SJSA1 (cell line): ENCODE measurements at places on chromosomes 2 and 18.

GRCh38 chr2:5076599-5076998, 615.6 kb upstream of the SOX11 start:
- no peak for DNase-seq
- H3K4me3 ChIP-seq = no peak overlapping the region
- H3K36me3 ChIP-seq = no peaks in the 10 kb centered on the region
- no peaks in the 10 kb centered on the region for H3K4me1 ChIP-seq

DNA sequence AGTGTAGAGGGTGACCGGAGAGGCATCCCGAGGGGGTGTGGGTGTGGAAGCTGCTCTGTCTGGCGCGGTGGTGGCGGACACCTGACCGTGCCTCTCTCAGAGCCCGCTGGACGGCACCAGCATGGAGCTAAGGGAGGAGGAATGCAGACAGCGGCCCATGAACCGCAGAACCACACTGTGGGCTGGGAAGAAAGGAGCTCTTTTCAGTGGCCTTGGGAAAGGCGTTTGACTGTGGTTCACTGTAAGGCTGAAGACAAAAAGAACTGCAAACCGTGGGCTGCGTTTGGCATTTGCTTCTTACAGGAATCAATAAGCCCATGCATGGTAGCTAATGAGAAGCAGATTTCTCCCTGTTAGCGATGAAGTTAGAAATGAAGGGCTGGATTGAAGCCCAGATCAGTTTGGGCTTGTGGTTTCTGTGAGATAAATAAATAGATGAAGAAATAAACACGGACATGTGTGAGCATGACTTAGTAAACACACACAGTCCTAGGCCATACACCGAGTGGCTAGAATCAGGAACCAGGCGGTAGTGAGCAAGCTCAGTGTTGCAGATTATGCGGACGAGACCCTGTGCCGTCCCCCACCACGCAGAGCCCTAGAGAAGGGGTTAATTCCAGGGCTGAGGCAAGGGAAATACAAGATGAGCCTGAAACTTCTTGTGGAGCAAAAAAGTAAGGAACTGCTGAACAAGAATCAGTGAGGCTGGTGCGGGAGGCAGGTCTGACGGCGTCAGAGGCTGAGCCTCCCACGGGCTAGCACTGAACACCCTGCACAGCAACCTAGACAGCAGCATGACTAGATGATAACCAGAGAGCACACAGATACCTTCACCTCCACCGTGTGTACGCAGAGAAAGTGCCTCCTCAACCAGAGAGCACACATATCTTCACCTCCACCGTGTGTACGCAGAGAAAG, 29.3 kb upstream of the NFATC1 start:
- DNase-seq = peak; percentile 89
- no peaks in the 10 kb centered on the region for H3K27me3 ChIP-seq
- no peak overlapping the region for H3K27ac ChIP-seq
- peaks cover 24% of the 10 kb centered on the region for H3K4me1 ChIP-seq

DNA sequence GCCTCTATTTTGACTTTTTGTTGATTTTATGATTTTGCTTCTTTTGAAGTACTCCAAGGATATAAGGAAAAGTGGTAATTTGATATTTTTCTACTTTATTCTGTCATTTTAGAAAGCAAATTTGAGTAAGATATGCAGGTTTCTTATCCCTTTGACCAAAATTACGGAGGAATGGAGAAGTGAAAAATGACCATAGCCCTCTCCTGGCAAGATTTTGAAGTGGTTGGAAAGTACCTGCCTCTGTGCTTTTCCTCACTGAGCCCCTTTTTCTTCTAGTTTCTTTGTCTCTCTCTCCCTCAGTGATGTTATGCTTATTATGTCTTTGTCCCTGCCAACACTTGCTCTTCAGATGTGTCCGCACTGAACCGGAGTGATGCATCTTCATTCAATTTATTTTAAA, 898.1 kb downstream of the EPHA4 start:
- no peaks in the 10 kb centered on the region; the same call in 1 of the 2 replicates for H3K27me3 ChIP-seq
- H3K27ac ChIP-seq = no peak overlapping the region
- H3K4me1 ChIP-seq = no peaks in the 10 kb centered on the region
- H3K36me3 ChIP-seq = no peaks in the 10 kb centered on the region

DNA sequence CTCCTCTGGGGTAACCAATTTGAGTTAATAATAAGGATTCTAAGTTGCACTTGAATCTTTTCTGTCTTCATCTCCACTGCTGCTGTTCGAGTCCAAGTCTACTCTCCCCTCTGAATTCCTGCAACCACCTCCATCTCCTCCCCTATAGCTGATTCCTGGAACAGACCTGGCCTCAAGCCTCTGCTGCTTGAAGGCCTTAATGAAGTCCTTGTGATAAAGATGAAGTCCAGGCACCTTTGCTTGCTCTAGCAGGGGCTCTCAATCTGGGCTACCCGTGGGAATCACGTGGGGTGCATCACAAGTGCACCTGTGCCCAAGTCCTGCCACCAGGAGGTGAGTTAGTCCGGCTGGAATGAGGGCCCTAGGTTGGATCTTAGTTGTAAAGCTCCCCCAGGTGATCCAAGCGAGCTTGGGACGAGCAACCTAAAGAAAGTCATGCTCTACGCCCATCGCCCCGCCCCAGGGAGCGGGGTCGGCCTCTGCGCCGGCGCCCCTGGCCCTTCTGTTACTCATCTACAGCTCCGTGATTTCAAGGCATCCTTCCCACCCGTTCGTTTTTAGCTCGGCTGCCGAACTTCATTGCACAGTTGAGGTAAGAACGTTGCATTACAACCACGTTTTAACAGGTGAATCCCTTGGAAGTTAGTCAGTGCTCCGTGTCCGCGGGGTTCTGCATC, 905 bp upstream of the IAH1 start:
- H3K4me1 ChIP-seq = peaks cover 17% of the 10 kb centered on the region
- no peak overlapping the region for H3K27ac ChIP-seq
- no peak for DNase-seq
- H3K4me3 ChIP-seq = peak overlapping the region; percentile 87; the same call in 1 of the 2 replicates
- H3K36me3 ChIP-seq = peaks cover 73% of the 10 kb centered on the region

GRCh38 chr2:94985636-94986035, 39.9 kb upstream of the MAL start:
- H3K4me1 ChIP-seq = no peaks in the 10 kb centered on the region
- H3K27ac ChIP-seq = no peak overlapping the region
- no peak for DNase-seq
- no peaks in the 10 kb centered on the region for H3K36me3 ChIP-seq
- no peaks in the 10 kb centered on the region; the same call in 1 of the 2 replicates for H3K27me3 ChIP-seq
- H3K4me3 ChIP-seq = no peak overlapping the region

DNA sequence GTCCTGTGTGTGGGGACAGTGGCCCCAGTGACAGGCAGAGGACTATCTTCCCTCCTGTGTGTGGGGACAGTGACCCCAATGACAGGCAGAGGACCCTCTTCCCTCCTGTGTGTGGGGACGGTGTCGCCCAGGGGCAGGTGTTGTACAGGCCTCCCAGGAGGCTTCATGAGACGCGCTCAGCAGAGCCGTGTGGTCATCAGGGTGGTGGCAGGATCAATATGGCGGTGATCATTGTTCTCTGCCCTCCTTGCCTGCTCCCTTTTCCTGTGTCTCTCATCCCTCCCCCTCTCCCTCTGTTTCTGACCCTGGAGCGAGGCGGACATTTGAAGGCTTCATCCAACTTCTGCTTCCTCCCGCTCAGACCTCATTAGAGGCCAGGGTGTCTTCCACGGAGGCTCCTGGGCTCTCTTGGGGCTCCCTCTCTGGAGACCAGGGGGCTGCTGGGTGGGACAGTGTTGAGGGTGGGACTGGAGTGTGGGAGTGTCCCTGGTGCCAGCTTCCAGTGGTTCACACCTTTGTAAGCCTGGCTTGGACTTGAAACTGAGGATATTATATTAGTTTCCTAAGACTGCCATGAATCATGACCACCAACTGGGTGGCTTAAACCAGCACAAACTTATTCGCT, 59.5 kb downstream of the ACKR3 start:
- no peak overlapping the region for H3K4me3 ChIP-seq
- no peaks in the 10 kb centered on the region for H3K27me3 ChIP-seq
- H3K36me3 ChIP-seq = no peaks in the 10 kb centered on the region
- no peaks in the 10 kb centered on the region for H3K4me1 ChIP-seq

GRCh38 chr18:6650127-6650507, 79.4 kb upstream of the ARHGAP28 start:
- no peak for DNase-seq
- H3K4me3 ChIP-seq = no peak overlapping the region
- H3K4me1 ChIP-seq = no peaks in the 10 kb centered on the region
- no peaks in the 10 kb centered on the region for H3K27me3 ChIP-seq
- no peaks in the 10 kb centered on the region for H3K36me3 ChIP-seq
- no peak overlapping the region for H3K27ac ChIP-seq

- H3K36me3 ChIP-seq = no peaks in the 10 kb centered on the region
- H3K4me3 ChIP-seq = no peak overlapping the region
These were observed 160.1 kb upstream of the CBLN2 start for GRCh38 chr18:72704202-72704601.

DNA sequence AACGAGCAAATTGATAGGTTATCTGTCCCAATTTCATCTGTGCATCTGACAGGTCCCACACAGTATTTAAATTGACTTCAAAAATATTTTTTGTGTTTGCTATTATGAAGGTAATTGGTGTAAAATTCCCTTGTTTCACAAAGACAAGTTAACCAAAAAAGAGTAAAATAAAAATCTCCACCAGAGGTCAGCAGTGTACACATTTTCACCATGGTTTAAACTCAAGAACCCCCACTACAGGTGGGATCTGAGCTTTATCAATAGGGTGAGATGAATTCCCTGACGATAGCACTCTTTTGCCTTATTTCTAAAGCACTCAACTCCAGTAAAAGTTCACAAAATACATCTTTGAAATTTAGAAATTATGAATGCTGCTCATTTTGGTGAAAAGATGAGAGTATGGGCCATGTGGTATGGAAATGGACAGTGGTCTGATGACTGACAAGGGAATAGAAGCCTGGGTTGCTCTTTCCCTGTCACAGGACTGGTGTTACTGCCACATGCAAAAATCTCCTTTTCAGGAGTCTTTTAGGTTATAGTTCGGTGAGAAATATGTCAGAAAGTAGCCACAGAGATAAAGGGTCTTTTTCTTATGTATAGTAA, 68.0 kb downstream of the SERPINB8 start:
- H3K27me3 ChIP-seq = no peaks in the 10 kb centered on the region
- no peak overlapping the region for H3K4me3 ChIP-seq
- DNase-seq = peak; percentile 12

DNA sequence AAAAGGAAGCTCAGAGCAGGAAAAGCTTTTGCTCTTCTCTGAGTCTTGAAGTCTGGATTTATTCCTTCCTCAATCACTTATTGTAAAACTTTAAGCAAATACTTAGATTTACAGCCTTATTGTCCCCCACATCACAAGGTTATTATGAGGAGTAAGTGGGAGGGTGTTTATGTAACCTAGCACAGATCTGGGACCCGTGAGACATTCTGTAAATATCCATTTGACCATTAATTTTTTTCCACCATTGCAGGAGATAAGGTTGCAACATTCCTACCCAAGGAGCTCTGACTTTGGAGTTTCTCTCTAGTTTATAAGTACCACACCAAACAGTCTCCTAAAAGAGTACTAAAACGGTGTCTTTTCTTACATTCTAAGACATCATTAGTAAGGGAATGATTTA, 52.1 kb upstream of the CTIF start:
- peak; percentile 56 for DNase-seq
- H3K27ac ChIP-seq = peak overlapping the region; percentile 29
- no peaks in the 10 kb centered on the region for H3K27me3 ChIP-seq
